ENCODE measurements at places on chromosomes 1 and 21.

- no peak for DNase-seq
Measured at GRCh38 chr1:167148421-167148820, 54.5 kb downstream of the STYXL2 start.

- DNase-seq = no peak
Measured at GRCh38 chr1:210455840-210456603, 127.3 kb downstream of the HHAT start.

- DNase-seq = no peak
Measured at GRCh38 chr1:246691622-246692495, 32.4 kb upstream of the SCCPDH start.

DNA sequence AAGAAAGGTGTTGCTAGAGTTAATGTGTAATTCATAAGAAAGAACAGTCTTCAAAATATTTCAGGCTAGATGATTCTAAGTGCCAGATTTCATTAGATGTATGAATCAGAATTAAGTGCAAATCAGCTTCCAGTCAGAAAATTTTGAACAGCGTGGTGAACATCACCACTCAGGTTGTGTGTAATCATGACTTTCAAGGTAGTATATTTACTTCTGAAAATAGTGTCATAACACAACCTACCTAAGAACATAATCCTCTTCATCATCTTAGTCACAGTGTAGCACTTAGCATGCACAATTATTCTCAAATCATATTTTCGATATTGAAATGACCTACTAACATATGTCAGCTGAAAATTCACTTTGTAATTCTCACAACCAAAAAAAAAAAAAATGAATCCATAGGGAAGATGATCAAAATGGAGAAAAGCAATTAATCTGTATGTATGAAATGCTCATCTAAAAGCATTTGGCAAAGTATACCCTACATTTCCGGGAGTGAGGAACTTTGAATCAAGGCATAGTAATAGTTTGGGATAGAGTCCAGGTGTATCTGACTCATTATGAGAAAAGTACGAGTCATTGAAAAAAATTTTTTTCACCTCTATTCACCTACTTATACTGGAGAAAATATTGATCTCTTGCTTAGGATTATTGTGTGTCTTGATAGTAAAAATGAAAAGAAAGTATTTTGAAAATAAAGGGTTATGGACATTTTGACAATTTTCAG is 221.8 kb upstream of the CHRM3 start:
- DNase-seq = no peak

DNA sequence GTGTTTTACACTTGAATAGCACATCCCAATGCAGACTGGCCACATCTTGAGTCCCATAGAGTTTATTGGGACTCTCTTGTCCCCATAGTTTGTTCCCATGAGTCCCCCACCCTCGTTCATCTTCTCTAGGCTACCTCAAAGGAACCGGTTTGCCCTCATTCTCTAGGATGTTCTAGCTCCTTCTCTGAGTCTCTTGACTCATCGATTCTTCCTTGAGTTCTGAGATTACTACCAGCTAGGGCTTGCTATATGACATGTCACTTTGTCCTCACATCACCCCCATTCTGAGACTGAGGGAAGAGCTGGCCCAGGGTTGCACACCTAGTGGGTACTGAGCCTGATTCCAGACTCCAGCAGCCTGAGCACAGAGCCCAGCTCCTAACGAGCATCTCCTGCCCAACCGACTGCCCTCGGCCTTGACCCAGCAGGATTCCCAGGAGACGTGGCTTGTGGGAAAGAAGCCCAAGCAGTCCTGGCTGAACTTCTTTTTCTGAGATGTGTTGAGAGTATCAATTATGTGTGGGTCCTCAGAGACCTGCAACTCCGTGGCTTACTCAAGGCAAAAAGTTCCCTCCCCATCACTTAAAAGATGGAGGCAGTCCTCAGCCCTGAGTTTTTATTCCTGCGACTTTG is 42.0 kb downstream of the TMEM51 start:
- DNase-seq = no peak

DNA sequence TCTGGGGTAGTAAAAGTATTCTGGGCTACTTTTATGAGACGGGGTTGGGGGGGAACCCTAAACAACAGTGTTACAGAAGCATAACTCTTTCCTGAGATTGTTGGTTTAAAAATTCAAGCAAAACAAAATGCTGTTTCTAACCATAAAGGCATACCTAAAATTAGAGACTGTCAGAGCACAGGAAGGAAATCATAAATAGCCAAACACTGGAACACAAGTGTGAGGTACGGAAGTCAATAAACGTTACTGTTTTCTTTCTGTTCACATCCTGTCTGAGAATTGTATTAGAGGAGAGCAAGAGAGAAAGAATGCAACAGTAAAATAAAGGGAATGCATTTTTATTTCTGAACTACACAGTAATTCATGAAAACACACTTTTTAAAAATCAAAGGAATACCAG is 42.8 kb upstream of the IL12RB2 start:
- no peak for DNase-seq

- DNase-seq = no peak
Measured at GRCh38 chr1:28887419-28887834, 26.9 kb upstream of the EPB41 start.

DNA sequence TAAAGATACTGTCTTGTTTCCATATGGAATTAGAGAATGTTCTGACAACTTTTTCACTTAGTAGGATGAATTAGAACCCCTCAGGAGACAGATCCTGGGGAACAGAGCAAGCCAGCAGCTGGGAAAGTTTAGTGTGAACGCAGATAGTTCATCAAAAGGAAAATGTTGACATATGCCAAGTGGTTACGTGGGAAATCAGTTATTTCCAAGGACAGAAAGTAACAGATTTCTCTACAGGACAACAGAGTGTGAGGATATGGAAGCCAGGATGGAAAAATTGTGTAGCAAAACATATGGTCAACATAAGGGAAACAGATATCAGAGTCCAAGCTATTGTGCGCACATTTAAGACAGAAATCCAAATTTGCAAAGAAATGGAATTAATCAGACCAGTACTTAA is 419.5 kb downstream of the LRRIQ3 start:
- DNase-seq = no peak

DNA sequence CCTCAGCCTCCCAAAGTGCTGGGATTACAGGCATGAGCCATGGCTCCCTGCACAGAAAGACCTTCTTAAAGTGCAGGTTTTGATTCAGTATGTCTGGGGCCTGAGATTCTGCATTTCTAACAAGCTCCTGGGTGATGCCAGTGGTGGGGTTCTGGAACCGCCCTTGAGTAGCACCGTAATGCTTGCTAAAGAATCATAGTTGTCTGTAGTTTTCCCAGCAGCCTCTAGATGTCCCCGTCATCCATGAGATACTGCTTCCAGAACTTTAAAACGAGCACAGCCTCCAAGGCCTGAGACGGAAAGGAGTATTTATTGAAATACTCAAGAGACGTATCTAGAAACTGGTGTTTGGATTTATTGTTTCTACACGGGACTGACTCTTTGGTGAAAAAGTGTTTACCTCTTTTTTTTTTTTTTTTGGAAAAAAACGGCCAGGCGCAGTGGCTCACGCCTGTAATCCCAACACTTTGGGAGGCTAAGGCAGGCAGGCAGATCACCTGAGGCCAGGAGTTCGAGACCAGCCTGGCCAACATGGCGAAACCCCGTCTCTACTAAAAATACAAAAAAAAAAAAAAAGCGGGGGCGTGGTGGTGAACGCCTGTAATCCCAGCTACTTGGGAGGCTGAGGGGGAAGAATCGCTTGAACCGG is 2.6 kb upstream of the TOR3A start:
- DNase-seq = peak; percentile 1

DNA sequence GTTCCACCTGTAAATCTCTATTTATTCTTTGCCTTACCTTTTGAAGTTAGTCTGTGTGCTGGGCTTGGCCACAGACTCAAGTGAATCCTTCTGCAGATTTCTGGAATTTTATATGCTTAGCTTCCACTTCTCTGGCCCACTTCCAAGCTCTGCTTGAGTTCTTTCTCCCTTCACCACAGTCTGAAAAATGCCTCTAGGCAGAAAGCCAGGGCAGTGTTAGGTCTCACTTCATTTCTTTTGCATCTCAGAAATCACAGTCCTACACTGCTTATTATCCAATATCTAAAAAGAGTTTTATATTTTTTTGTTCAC is 48.9 kb downstream of the INKA2 start:
- DNase-seq = no peak

GRCh38 chr1:102002057-102002456 is 5.3 kb upstream of the OLFM3 start:
- no peak for DNase-seq

GRCh38 chr1:201602413-201603265 is 63.7 kb downstream of the NAV1 start:
- DNase-seq = no peak

- DNase-seq = no peak
Measured at GRCh38 chr1:90712153-90712856, 4.8 kb downstream of the BARHL2 start.

GRCh38 chr1:183804387-183804786 is 533 bp upstream of the RGL1 start:
- DNase-seq = no peak

DNA sequence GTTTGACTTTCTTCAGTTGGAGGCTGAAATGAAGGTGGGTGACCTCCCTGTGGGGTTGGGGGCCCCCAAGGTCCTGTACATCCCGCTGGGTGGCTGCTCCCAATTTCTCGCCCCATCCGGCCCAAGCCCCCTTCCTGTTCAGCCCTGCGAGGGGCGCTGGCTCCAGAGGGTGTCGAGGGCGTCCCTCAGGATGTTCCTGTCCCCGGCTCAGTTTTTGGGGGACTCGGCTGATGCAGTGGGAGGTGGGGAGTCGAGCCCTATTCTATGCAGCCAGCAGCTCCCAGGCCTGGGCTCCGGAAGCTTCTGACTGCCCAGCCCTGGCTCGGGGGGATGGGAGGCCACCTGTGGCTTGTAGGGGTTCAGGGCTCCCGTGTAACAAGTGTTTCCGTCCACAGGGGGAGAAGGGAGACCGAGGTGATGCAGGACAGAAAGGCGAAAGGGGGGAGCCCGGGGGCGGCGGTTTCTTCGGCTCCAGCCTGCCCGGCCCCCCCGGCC is 38.2 kb downstream of the SLC19A1 start:
- no peak for DNase-seq

- no peak for DNase-seq
Measured at GRCh38 chr1:115813727-115814126, 27.2 kb downstream of the NHLH2 start.

- no peak for DNase-seq
Measured at GRCh38 chr21:41888749-41889376, 9.7 kb upstream of the PRDM15 start.

- peak; percentile 29 for DNase-seq
Measured at GRCh38 chr21:41816583-41817165, 49.8 kb upstream of the RIPK4 start.

GRCh38 chr1:169106921-169107602 is 572 bp downstream of the ATP1B1 start:
- DNase-seq = no peak

DNA sequence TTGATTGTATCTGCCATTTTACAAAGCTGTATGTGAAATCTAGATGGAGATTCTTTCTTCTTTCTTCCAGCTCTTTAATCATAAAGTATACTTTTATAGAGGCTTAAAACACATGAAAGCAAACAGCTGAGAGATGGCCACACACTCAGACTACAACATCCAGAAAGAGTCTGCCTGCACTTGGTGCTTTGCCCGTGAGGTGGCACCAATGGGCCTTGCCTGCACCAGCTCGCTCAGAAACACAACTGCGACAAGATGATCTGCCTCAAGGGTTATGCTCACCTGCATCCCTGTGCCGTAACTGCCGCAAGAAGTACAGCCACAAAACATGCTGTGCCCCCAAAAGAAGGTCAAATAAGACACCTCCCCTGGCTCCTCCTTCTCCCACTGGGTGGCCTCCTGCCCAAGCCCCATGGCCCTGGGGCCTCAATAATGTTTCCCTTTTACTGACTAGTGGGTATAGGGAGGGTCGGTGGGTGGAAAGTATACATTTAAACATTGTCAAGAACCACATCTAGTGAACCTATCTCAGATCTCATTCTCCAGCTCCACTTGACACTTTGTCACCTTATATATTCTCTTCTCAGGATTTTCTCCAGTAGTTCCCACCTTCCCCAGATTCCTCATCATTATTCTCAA is 66.7 kb upstream of the ANGPTL3 start:
- no peak for DNase-seq

DNA sequence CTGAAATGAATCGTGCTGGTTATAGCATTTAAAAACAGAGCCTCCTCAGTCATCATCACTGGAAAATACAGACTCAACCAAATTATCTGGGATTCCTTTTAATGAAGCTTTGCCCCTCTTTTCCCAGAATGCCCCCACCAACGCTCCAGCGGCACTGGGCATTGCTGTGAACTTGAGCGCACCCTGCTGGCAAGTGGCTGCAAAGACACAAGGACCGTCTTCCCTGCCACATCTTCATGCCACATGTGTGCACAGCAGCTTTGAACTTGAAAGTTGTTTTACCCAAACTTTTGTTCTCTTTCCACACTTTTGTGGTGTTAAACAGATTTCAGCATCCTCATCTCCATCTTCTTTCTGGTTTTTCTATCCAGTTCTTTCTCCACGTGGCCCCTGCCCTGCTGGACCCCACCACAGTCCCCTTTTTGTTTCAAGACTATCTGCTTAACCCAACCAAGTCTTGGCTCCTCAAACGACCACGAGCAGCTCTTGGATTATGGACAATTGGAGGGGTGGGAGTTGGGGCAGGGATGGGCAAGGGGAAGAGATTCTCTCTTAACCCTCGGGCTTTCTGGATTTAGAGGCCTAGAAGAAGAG is 12.8 kb upstream of the LMX1A start:
- peak; percentile 26 for DNase-seq

DNA sequence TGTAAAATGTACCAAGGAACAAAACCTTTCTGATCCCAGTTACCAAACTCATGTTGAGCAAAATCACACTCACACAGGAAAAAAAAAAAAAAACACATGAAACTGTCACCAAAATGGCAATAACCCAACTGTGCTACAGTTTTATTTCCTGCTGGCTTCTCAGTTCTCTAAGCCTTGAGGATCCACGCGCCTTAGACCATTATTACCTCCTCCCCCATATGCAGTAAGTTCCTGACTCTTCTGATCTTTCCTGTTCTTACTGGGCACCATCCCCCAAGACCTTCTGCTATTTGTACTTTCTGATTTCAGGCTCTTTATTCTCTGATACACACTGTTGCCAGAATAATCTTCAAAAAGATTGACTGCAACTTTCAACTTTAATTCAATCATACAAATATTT is 79.6 kb downstream of the SLC45A1 start:
- DNase-seq = no peak

- DNase-seq = no peak
Measured at GRCh38 chr1:24822887-24823286, 77.6 kb downstream of the CLIC4 start.

DNA sequence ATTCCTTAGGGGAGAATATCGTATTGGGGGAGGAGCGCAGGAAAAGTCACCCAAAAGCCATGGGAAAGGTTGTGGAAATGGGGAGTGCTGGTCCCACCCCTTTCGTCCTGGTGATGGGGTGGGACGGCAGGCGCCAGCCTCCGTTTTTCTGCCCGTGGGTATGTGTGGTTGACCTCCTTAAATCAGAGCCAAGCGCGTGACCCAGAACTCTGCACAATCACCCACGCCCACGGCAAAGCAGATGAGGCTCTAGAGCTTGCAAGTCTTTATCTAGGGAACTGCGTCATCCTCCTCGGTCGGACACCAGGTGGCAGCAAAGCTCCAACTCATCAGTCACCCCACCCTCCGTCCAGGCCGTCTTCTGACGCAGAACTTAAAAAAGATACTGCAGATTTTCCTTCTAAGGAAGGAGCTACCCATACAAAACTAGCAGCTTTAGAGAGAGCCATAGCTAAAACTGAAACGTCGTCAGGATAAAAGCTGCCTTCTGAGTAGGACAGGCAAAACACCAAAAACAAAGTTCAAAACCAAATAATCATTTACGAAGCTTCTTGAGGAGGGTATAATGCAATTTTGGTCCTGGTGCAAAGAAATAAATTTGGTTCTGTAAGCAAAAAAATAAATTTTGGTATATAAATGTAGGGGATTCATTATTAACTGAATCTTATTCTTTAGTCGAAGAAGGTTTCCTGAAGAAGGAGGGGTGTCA is 62.0 kb downstream of the TBX19 start:
- peak; percentile 68 for DNase-seq

Measured in stimulated activated CD4-positive, alpha-beta T cell treated with anti-CD3 and anti-CD28 coated beads, Interleukin-1b, Interleukin-23, amount 100 ng/mL, for 1 hour (primary cell).